CD4-positive, alpha-beta T cell treated with Interferon gamma for 1 hour (primary cell): ENCODE measurements at places on chromosomes 1 and 21.

- peak; percentile 77 for DNase-seq
These were observed 8.5 kb downstream of the FBXO2 start for GRCh38 chr1:11645670-11646265.

DNA sequence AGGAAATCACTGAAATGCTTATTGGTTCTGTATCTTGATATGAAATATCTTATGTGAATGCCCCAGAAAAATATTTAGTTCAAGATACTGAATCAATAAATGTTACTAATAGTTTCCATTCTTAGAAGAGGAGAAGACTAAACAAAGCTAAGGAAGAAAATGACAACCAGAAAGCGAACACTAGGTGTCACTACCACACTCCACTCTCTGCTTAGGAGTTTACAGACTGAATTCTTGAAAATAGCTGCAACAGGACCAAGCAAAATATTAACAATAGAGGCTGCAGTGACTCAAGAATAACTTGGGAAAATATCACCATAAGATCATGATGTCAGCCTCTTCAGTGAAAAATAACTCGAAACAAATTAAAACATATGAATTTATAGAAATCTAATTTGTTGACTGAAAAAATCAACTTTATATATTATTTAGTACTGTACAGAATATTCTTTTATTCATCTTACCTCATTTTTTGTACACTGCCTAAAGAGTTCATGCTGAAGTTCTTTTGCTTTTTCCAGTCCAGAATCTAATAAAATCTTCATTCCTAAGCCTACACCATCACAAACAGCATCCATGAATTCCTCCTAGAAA, 61.6 kb downstream of the KIF14 start:
- no peak for DNase-seq

- DNase-seq: no peak
These were observed 187.0 kb upstream of the USP24 start for GRCh38 chr1:55402142-55402541.

DNA sequence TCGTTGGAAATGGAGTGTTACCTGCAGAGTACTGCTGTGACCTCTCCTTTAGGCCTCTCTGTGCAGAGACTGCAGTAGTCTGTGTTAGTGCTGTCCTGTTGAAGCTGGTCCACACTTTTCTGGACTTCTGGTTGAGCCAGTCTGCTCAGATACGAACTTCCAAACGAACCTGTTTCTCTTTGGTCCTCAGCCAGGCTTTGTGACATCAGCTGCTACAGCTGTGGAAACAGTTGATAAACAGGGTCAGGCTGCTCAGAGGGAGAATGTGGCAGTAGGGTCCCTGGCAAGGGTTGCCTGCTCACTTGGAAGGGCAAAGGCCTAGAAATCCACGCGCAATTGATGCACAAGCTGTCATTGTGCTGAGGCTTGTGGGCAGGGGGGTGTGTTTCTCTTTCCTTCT, 98.8 kb downstream of the NOS1AP start:
- DNase-seq: no peak

GRCh38 chr1:209612646-209613399, 29.3 kb downstream of the CAMK1G start:
- DNase-seq: no peak

GRCh38 chr1:61753998-61754508, 11.8 kb downstream of the PATJ start:
- no peak for DNase-seq

DNA sequence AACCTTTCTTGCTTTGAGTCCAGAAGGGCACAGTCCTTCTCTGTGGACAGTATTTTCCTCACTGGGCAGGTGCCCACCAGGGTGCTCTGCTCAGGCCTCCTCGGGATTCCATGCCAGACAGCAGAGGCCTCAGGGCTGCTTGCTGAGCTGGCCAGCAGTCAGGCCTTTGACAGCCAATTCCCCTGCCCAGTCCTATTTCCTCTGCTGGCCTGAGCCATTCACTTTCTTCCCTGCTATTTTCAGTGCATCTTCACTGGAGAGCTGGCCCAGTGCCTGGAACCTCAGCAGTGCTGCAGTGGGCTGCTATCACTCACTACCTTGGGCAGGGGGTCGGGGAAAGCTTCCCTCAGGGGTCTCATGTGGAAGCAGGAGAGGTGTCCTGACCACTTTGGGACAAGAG, 33.2 kb downstream of the KCNA10 start:
- no peak for DNase-seq

DNA sequence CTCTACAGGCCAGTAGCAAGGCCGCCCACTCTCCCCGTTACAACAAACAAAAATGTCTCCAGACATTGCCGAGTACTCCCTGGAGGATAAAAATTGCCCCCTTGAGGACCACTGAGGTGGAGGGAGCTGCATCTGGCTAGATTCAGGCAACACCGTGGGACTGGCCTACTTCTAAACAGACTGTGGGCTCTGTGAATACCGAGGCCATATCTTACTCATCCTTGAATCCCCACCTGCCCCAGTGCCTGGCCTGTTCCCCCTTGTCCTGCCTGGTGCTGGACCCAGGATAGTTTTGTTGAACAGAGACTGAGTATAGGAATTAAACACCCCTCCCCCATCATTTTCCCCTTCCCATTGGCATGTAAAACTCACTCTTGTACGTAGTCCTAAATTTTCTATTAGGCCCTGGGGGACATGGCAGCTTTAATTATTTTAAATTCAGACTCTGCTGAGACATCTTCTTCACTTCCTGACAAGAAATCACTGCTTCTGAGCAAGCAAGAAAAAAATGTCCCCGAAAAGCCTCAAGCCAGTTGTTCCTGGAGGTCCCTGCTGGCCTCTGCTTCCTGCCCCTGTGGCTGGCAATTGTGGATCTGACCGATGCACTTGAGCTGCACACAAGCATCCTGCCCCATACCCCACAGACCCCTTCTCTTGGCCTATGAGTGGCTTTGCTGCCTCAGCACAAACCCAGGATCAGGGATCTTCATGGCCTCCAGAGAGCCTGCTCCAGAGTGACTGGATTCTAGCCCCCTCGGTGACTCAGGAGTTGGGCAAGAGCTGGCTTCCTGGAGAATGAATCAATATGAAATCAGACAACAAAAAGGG, 111.0 kb downstream of the ACTL8 start:
- DNase-seq: no peak

DNA sequence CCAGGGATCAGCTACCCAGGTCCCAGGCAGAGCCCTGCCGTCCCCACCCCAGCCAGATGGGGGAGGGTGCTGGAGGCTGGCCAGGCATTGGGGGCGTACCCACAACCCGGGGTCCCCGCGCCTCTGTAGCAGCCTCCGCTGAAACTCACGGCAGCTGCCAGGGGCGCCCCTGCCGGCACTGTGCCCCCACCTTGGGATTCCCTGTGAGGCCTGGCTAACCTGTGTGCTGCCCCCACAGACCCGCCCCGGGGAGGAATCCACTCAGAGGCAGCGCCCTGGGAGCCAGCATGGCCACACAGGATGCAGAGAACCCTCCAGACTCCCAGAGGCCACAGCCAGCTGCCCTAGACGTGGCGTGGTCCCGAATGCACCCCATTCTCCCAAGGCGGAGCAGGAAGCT, 3.8 kb downstream of the DVL1 start:
- no peak for DNase-seq

DNA sequence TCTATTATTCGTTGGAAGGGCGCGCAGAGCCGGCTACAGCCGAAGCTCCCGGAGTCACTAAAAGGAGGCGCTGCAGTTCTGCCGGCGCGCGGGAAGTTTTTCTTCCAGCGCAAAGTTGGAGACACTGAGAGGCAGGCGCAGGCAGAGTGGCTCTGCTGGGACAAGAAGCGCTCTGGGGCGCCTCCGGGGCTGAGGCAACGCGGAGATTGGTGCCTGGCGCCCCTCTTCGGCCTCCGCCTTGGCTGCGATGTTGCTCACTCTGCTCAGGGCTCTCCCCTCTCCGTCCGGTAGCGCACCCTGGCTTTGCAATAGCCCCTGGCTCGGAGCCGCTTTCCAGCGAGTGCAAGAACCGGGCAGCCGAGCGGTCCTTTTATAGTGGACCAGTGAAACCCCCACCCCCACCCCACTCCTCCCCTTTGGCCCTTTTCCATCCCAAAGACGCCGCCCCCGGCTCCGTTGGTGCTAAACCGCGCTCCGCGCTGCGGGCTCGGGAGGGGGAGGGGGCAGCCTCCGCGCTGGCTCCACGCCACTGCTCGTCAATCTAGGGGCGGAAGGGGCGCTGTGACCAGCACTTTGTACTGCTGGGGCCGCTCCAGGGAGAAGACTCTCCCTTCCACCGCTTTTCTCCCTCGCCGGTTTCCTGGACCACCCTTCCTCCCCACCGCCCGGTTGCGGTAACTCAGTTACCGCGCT, at the start of gene ADAMTS1:
ADAMTS1 (minus strand) TSS at position 344 of the 693 bp plus-strand sequence. CDS start 455 bp downstream, outside the sequence.
- DNase-seq: peak; percentile 37

- DNase-seq: no peak
These were observed 92.4 kb downstream of the PRDM2 start for GRCh38 chr1:13792419-13792818.

- no peak for DNase-seq
These were observed 131.5 kb upstream of the EDN2 start for GRCh38 chr1:41615981-41616380.

GRCh38 chr1:81543764-81544163, 257.0 kb upstream of the ADGRL2 start:
- no peak for DNase-seq
